Peyer's patch (tissue), 4 donors: ENCODE measurements at places on chromosomes 6 and 20. TPM values are rescaled to one million over a fixed set of nuclear protein-coding genes. Genes with fewer than 3 reads are reported as not detected.
A peak's percentile ranks its signal among the peaks of the same experiment; 100 is the strongest.

Gene TULP1
- total RNA-seq = not detected

Gene ALDH5A1
- total RNA-seq = 3.5 TPM

Gene TRIM10
- total RNA-seq = 5.6 TPM

Gene PBOV1
- not detected for total RNA-seq

Gene SLC32A1
- total RNA-seq = not detected

Gene OR2B2
- total RNA-seq = not detected

GRCh38 chr20:46049190-46049589, 20.2 kb downstream of the SLC12A5 start:
- no peak for DNase-seq
- H3K4me1 ChIP-seq = no peaks in the 10 kb centered on the region
- H3K36me3 ChIP-seq = no peaks in the 10 kb centered on the region
- no peaks in the 10 kb centered on the region for H3K27me3 ChIP-seq
- no peak overlapping the region for H3K4me3 ChIP-seq

DNA sequence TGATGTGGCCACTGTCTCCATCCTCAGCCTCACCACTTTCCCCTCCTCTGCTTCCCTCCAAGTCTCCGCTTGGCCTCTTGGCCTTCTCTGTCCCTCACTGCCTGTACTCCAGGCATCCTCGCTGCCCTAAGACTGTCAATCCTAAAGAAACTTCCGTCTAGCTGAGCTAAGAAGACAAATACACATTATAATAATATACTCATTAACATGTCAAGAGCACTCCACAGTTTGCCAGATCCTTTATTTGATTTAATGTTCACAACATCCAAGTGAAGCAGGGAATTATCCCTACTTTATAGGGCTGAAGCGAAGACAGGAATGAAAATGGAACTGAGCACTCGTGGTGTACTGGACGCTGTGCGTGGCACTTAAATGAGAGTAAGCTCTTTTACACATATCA, 72.4 kb upstream of the SLC22A23 start:
- H3K36me3 ChIP-seq = no peaks in the 10 kb centered on the region
- H3K27ac ChIP-seq = no peak overlapping the region
- H3K4me1 ChIP-seq = no peaks in the 10 kb centered on the region
- no peak overlapping the region for H3K4me3 ChIP-seq
- H3K27me3 ChIP-seq = no peaks in the 10 kb centered on the region
- DNase-seq = no peak

DNA sequence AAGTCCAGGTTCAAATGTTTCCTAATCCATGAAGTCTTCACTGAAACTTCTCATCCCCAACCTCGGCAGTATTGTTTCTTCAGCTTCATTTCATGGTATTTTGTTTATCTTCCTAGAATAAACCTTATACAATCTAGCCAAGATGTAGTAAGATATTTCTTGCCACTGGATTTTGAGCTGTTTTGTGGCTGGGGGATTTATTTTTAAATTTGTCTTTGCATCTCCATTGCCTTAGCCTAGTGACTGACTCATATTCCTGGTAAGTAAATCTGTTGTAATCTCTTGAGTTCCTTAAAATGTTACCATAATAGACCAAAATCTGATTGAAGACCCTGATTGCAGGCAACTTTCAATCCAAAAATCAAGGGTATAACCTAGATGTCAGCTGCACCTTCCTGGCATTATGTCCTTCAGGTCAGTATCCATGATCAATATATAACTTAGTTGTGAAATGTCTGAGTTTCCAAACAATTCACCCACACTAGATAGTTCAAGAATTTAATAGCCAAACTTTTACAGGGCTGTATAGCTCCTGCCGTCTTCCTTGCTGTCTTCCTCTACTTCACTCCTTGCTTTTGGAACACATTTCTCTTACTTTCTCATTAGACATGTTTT, 4.7 kb upstream of the TRMT11 start:
- H3K27me3 ChIP-seq = no peaks in the 10 kb centered on the region
- no peak overlapping the region for H3K27ac ChIP-seq
- H3K4me1 ChIP-seq = peaks cover 8% of the 10 kb centered on the region
- no peaks in the 10 kb centered on the region for H3K36me3 ChIP-seq

GRCh38 chr6:11317885-11318771, 85.7 kb upstream of the NEDD9 start:
- H3K4me3 ChIP-seq = no peak overlapping the region
- no peaks in the 10 kb centered on the region for H3K36me3 ChIP-seq
- no peak for DNase-seq
- peak overlapping the region; percentile 57 for H3K27ac ChIP-seq

DNA sequence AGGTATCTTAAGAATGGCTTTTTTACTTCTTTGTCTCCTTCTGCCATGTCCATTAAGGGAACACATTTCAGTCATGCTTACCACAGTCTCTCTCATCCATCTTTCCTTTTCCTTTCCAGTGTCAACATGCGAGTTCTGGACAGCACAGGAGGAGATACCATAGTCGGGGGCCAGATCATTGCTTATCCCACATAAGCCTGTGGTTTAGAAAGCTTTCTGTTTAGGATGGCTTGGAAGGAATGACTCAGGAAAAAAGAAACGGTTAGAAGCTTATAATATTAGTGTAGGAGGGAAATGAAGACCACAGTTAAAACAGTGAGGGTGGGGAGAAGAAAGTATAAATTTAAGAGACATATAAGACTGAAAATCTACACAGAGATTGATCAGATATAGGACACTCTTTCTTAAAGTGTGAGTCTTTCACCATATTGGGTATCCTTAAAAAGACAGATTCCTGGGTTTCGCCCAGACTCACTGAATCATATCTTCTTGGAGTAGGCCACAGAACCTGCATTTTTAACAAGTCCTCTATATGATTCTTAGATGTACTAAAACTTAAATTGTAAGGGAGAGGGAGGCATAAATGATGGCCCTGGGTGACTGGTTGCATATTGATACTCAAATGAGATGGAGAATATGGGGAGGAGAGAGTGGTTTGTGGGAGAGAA, 36.1 kb downstream of the DSE start:
- no peaks in the 10 kb centered on the region for H3K27me3 ChIP-seq
- H3K4me1 ChIP-seq = no peaks in the 10 kb centered on the region
- no peak overlapping the region for H3K4me3 ChIP-seq
- no peak overlapping the region for H3K27ac ChIP-seq
- no peaks in the 10 kb centered on the region for H3K36me3 ChIP-seq
- DNase-seq = no peak

DNA sequence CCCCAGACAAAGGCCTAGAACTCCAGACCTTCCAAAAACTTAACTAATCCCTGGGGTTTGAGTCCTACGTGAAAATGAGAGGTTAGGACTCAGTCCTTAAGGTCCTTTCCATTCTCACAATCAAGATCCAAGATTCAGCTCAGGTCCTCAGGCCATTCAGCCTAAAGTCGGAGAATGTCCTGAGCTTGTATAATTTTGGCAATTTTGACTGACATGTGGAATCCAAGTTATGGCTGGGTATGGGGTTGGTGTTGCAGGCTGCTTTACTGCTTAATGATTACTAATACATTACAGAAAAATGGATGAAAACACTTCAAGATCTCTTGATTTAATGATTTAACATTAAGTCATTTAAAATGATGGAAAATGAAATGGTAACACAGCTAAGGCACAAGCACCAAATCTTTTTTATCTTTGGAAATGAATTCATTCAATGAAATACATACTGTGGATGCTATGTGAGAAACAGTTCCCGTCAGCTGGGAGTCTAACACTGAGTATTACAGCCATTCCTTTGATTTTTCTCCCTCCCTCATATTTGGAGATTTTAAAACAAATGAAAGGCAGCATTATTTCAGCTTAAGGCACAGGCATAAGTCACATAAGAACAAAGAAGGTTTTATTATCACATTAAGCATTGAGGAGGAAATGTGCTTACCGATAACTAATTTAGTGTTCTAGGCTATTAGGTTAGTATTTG, 1.3 kb downstream of the ARHGAP18 start:
- H3K36me3 ChIP-seq = no peaks in the 10 kb centered on the region
- peak overlapping the region; percentile 85 for H3K27ac ChIP-seq
- H3K4me3 ChIP-seq = no peak overlapping the region
- H3K27me3 ChIP-seq = no peaks in the 10 kb centered on the region
